ENCODE measurements at places on chromosomes 4 and X.

DNA sequence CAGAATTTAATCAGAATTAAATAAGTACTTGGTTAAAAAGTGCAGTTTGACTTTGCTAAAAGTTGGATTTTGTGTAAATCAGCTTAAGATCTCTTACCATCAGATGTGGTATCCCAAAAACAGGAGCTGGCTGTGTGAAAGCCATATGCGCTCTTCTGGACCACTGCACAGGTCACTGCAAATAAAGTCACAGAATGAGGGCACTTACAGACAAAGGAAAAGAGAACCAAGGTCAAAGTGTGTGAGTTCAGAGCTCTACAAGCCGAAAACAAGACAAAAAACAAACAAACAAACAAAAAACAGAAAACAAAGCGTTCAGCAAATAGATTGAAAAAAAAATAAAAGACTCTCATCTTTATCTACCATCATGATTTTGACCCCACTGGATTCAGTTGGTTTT lies 6.4 kb downstream of the DYNLT3 start:
- DNase-seq = no peak

DNA sequence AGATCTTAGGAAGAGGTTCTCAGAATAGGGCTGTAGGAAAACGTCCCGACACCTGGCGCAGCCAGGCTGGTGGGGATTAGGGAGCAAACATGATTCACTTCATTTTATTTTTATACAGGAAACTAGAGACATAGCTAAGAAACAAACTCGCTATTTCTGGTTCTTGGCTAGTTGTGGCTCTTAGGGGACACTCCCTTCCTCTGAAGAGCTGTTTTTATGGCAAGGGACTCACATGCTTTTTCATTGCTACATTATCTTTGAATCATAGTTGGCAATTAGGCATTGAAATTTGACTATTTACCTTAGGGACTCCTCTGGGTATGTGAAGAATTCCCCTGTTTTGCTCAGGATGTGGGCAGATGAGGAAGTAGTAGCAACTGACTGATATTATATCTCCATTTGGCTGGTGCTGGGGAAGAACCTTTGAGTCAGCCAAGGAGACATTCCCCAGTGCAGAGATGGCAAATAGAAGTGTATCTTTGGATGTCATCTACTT lies 174.5 kb downstream of the SMIM20 start:
- peak; percentile 39 for DNase-seq

DNA sequence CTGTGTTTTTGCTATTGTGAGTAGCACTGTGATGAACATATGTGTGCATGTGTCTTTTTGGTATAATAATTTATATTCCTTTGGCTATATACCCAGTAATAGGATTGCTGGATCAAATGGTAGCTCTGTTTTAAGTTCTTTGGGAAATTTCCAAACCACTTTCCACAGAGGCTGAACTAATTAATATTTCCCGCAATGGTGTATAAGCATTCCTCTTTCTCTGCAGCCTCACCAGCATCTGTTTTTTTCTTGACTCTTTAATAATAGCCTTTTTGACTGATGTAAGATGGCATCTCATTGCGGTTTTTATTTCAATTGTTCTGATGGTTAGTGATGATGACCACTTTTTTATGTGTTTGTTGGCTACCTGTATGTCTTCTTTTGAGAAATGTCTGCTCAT lies 247.7 kb upstream of the NDST3 start:
- no peak for DNase-seq

DNA sequence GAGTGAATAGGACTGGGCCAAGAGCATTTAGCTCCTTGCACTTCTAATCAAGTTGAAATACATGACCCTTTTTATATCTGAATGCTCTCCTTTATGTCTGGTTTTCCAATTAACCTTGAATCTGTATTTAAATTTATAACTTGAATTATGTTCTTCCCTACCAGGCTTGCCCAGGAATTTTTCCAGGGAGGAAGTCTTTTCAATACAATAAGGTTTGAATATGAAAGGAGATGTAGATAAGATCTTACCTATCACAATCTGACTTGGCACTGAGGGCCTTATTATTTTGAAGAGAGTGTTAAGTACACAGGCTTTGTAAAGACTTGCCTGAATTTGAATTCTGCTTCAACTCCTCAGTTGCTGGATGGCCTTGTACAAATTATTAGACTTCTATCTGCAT lies 555.7 kb downstream of the PCDH7 start:
- DNase-seq = no peak

DNA sequence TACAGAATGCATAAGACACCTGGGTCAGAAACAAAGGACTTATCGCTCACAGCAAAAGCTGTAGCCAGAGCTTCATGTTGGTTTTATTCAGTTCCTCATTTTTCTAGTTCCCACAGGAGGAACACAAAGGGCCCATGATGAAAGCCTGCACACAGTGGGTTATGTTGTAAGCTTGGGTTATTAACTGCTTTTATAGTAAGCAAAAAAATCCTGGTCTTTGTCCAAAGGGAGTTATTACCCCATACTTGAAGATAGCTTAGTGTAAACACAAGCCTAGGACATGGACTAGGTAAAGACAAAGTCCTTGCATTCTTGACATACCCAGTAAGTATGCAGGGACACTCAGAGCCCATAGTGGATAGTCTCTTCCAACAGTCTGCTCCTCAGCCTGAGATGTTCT lies 11.7 kb downstream of the BBS12 start:
- no peak for DNase-seq

GRCh38 chrX:72041176-72041575 lies 90.5 kb downstream of the RTL5 start:
- DNase-seq = no peak

- DNase-seq = no peak
These were observed 16.6 kb downstream of the FGD1 start for GRCh38 chrX:54479136-54480111.

- DNase-seq = peak; percentile 87
These were observed 14.5 kb downstream of the SLC2A9 start for GRCh38 chr4:10006601-10007435.

DNA sequence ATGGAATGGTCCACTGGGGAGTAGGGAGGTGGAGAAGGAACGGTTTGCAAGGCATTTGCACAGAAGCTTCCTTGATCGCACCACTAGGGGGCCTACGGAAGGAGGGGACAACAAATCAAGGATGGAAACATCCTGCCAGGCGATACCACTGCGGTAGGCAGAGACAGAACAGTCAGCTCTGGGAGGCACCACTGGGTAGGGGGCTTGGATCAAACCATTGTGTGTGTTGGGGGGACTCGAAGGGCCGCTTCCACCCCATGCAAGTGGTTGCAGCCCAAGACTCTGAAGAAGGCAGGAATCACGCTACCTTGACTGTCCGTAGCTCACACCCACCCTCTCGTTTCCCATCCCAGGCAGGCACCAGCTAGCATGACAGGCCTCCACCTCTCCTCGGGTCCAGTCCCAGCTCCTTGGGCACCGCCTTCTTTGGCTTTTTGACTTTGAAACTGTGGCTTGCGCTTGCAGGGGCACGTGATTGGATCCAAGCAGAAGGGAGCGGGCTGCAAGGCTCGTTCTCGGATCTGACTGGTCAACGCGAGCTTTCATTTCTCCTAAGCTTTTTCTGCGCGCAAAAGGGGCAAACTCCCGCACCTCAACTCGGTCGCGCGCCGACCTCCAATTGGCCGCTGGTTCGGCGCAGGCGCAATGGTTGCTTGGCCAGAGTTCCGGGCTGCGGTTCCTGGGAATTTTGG lies 28.4 kb downstream of the GAGE1 start:
- no peak for DNase-seq

GRCh38 chr4:35063031-35063570 lies 1181.2 kb downstream of the ARAP2 start:
- DNase-seq = no peak

DNA sequence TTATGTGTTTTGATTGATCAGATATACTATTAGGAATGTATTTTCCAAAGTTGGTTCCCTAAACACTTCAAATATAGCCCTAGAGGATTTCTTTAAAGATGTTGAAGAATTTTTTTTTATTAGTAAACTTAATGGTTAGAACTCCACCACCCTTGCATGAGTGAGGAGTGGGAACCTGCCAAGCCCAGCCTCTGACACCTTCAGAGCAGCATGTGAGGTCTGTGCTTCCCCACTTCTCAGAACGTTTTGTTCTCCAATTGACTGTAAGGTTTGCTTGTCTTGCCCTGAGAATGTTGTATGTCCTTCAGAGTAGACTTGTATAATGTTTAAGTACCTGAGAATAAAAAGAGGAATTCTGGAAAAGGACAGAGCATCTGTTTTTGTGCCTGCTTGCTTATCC lies 126.8 kb downstream of the DCLK2 start:
- DNase-seq = no peak

- no peak for DNase-seq
These were observed 214.8 kb downstream of the SOWAHB start for GRCh38 chr4:76683144-76683543.

GRCh38 chrX:9909254-9909653 lies 57.9 kb upstream of the CLDN34 start:
- no peak for DNase-seq

DNA sequence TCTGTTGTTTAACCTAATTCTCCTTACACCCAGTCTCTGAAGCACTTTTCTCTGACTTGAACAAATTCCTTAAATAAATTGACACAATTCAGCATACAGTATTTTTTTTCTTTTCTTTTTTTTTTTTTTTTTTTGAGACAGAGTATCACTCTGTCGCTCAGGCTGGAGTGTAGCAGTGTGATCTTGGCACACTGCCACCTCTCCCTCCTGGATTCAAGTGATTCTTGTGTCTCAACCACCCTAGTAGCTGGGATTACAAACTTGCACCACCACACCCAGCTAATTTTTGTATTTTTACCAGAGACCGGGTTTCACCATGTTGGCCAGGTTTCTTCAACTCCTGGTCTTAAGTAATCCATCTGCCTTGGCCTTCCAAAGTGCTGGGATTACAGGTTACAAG lies 1498.1 kb upstream of the PCDH10 start:
- no peak for DNase-seq

- DNase-seq = no peak
These were observed 86.5 kb downstream of the SH3KBP1 start for GRCh38 chrX:19800821-19801374.

DNA sequence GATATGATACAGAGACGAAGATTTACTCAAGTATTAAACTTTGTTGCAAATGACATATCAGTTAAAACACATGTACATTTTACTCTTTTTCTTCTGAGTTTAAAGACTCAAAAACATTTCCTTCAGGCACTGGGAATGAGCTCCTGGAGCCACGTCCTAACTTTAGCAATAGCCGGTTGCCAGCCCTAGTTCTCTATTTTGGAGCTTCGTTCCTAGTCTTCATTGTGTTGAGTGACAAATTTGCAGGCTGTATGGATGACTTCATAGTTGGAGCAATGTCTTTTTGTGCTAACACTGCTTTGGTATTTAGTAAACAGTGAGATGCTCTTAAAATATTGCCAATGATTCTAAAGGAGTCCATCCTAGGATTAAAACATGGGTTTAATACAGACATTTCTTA lies 190.9 kb downstream of the FAT4 start:
- no peak for DNase-seq

DNA sequence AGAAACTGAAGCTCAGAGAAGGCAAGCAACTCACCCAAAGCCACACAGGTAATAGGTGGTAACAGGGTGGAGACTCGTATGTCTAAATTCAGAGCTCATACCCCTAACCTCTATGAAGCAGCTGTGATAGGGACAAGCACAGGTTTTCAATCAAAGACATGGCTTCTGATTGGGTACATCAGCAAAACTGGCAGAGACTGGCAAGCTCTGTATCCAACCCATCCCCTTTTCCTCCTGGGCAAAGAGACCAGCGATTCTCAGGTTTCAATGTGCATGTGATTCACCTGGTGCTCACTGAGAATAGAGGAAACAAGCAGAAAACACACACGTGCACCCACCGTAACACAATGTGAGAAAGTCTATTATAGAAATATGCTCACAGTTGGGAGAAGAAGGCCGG lies 153.0 kb downstream of the SMIM20 start:
- DNase-seq = no peak

GRCh38 chrX:119398974-119399771 lies at the start of gene SLC25A43:
SLC25A43 (plus strand) TSS chrX:119399336; CDS start chrX:119399404, 68 bp downstream.
- peak; percentile 25 for DNase-seq

DNA sequence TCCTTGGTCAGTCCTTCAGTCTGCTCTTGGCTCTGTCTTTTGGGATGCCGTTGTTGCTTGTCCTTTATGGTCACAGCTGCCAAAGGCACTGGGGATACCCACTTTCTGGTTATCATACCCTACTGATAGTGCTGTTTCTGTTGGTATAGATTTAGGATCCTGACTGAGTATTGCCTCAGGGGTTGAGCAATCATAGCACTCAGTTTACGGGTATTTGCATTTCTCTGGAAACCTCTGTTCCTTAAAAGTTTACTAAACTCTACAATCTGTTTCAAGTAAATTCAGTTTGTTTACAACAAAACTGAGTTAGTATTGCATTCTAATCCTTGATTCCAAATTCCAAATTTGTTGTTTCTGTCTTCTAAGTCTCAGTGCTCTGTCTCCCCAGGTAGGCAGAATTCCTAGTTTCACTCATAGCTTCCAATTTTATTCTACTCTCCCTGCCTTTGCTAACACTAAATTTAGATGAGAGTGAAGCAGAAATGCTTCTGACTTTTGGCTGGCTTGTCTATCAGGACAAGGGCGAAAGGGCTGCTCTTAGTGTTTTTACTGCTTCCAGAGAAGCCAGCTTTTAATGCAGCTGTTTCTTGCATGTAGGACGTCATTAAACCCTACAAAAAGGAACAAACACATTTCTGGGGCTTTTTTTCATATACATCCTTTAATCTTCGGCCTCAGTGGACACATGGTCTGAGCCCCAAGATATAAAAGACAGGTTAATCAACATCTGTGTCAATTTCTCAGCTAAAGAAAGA lies 17.2 kb upstream of the TET2 start:
- no peak for DNase-seq

DNA sequence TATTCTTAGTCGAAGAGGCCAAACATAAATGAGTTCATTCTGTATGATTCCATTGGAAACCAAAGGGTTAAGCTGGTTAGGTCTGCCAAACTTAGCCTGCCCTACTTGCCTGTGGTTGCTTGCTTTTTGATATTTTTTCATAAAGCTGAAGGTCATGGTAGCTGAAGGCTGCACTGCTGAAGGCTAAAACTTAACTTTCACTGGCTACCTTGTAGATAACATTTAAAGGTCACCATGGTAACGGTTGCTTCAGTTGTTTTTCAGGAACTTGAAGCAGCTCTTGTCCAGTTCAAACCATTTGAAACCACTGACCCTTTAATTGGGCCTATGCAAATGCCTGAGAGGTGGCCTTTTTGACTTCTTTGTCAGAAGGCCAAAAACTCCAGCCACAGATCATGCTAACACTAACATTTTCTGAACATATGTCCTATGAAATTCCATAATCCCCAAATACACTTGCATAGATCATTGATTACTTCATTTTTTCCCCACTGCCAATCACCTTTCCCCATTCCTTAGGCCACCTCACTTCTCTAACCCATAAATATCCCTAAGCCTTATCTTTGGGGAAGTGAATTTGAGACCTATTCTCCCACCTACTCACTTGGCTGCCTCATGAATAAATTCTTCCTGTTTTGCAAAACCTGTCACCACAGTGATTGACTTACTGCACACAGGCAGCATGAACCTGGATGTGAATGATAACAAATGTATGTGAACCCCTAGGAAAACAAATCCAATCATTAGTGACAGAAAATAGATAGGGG lies 10.7 kb upstream of the SMIM10L2A start:
- peak; percentile 1 for DNase-seq

DNA sequence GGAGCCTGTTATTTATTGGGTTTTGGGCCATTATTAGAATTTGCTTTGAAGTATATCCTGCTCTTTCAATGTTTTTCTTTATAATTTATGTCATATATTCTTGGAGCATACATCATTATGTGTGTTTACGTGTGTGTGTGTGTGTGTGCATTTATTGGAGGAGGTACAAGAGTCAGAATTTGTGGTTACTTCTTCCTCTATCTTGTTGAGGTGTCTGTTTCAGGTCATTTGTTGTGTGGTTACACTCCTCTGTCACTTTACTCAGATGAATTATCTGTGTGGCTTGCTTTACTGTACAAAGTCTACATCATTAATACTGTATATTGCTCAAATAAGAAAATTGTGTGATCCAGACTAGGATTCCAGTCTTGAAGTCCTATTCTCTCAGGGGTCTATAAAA lies 1957.4 kb upstream of the TENM3 start:
- no peak for DNase-seq

Data from Caki2 (cell line).